ENCODE measurements at places on chromosomes 11 and 22.

GRCh38 chr22:37330200-37331033, 48.1 kb downstream of the CYTH4 start:
- no peak for DNase-seq

GRCh38 chr11:1547467-1548098, 24.5 kb downstream of the DUSP8 start:
- no peak for DNase-seq

GRCh38 chr11:122095681-122096262, 20.2 kb downstream of the BLID start:
- DNase-seq, result no peak

- DNase-seq, result no peak
Observed at GRCh38 chr11:70496591-70497535, 98.5 kb downstream of the CTTN start.

DNA sequence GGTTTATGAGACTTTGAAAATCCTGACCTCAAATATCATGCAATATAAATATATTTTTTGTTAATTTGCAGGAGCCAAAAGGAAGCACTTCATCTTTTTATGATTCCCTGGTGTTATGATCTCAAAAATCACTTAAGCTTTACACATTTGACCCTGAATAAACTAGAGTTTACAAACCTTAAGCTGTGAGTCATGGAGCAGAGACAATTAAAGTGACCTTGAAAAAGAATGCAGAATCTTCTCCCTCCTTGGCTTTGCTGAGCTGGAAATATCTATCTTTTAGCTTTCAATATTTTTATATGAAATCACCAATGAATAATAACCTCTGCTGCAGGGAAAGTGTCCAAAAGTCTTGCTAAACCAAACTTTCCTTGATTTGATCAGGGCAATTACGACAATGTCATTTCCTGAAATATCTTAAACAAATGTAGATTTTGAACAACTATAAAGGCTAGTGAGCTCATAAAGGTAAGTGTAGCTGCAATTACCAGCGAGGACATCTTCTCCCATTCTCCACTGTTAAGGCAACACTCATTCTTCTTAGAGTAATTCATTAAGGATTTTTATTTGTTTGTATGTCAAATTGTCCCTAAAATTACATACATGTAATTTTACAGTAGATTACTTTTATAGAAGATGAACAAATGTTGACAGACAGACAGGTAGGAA, 747.0 kb upstream of the LUZP2 start:
- DNase-seq, result no peak

- DNase-seq, result no peak
Observed at GRCh38 chr11:127925475-127925874, 661.9 kb downstream of the ETS1 start.

DNA sequence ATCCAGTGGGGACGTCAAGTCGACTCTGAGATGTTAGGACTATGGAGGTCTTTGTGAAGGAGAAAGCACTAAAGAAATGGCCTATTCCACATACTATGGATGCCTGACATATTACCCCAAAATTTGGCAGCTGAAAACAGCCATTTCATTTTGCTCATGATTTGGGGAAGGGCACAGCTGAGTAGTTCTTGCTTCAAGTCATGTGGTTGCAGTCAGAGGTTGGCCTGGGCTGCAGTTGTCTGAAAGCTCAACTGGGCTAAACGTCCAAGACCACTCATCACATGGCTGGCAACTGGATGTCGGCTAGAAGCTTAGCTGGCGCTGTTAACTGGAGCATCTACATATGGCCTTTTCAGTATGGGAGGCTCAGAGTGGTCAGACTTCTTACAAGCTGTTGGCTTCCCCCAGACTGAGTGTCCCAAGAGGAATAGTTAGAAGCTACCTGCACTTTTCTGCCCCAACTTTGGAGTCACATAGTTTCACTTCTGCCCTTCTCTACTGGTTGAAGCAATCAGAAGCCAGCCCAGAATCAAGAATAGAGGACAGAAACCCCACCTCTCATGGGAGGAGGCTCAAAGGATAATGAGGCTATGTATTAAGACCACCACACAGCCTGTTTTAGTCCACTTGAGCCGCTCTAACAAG, 14.1 kb downstream of the SLC35C1 start:
- no peak for DNase-seq

DNA sequence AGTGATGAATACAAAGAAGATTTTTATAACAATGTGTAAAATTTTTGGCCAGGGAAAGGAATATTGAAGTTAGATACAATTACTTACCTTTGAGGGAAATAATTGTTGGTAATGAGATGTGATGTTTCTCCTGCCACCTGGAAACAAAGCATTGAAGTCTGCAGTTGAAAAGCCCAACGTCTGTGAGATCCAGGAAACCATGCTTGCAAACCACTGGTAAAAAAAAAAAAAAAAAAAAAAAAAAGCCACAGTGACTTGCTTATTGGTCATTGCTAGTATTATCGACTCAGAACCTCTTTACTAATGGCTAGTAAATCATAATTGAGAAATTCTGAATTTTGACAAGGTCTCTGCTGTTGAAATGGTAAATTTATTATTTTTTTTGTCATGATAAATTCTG, 5.3 kb downstream of the BIRC3 start:
- no peak for DNase-seq

GRCh38 chr11:59523541-59523940, 12.2 kb downstream of the OR4D9 start:
- DNase-seq, result no peak

DNA sequence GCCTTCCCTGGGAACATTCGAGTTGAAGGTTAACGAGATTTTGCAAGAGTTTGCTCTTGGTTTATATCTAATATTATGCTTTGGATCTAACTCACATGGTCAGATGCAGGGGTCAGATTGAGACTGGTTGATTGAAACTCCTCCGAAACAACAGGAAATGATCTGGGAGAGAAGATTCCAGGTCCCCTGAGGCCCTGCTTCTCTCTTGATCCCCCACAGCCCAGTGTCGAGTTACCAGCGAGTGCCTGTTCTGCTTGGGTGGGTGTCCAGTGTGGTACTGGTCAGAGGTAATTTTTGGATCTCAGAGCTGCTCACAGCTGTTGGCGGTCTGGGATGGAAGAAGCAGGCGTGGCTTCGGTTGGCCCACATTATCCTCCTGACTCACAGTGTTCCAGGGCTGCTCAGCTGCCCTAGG, 9.2 kb downstream of the FBLN1 start:
- DNase-seq, result no peak

Measured in NCI-H2081 treated with DMSO at 0.1 percent for 48 hours (cell line).